ENCODE measurements at places on chromosomes 13 and 19. TPM values are rescaled to one million over a fixed set of nuclear protein-coding genes. Genes with fewer than 3 reads are reported as not detected.
A peak's percentile ranks its signal among the peaks of the same experiment; 100 is the strongest.

GRCh38 chr19:49679771-49680413 is 2.8 kb downstream of the PRMT1 start:
- DNase-seq: no peak

- DNase-seq: peak; percentile 72
Observed at GRCh38 chr19:639253-640160, at the start of gene FGF22. Gene FGF22 (plus strand): TSS chr19:639879. CDS start chr19:639926, 47 bp downstream.

- peak; percentile 59 for DNase-seq
Observed at GRCh38 chr13:110575322-110576069, 14.0 kb upstream of the RAB20 start.

GRCh38 chr13:69935043-69935442 is 172.6 kb upstream of the ATXN8OS start:
- no peak for DNase-seq

DNA sequence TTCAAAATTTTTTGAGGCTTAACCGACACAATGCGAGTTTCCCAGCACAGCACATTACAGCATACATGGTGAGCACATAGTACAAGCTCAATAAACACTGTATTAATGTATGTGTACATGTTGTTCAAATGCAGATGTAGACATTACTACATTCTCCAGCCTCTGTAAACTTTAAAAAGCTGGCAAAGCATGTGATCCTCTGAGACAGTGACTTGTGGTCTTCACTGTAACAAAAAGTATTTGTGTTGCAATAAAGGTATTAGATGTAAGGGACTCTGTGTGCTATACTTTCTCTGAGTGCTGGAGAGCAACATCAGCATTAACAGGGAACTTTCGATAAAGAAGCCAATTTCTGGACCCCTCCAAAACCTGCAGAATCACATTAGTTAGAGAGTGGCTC is 46.4 kb upstream of the ZNF254 start:
- no peak for DNase-seq

GRCh38 chr13:28394422-28394821 is 100.5 kb downstream of the FLT1 start:
- no peak for DNase-seq

DNA sequence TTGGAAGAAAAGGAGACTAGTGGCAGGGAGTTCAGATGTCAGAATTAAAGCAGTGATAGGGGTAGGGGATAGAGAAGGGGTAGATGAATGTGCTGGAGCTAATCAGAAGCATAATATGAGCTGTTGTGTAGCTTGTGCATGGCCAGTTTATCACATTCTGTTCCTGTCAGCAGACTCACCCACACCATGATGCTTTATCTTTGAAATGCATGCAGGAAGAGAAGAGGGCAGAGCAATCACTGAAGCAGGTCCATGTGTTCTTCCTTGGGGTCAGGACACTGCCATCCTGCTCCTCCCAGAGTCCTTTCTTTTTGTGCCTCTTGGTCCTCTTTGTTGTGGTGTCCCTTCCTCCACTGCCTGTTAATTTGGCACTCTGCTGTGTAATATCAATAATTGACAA is 5.8 kb downstream of the CHAMP1 start:
- no peak for DNase-seq

DNA sequence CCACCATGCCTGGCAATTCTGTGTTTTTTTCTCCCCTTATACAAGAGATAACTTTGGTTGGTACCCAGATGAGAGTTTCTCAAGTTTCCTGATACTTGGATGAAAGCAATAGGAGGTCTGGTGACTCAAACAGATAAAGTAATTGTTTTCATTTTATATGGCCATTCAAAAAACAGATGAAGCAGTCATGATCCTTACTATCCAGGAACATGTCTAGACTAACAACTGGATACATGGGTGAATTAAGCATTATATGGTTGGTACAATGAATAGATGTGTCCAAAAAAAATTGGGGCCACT is 8.5 kb downstream of the ZNF430 start:
- DNase-seq: peak; percentile 12

DNA sequence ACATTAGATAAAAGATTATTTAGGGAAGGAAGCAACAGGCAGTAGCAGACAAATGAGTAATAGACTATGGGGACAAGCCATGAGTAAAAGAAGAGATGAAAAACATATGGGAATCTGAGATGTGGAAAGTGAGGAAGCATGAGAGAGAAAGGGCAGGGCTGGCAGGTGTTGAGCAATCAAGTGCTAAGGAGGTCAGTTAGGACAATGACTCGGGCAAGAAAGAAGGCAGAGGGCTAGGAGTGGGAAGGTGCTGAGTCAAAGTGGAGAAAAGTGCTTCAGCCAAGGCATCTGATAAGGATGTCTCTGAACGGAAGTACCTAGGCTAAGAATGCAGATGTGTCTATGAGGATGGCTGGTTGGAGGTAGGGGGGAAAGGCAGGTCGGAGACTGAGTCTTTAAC is 291.9 kb upstream of the HTR2A start:
- DNase-seq: peak; percentile 48

DNA sequence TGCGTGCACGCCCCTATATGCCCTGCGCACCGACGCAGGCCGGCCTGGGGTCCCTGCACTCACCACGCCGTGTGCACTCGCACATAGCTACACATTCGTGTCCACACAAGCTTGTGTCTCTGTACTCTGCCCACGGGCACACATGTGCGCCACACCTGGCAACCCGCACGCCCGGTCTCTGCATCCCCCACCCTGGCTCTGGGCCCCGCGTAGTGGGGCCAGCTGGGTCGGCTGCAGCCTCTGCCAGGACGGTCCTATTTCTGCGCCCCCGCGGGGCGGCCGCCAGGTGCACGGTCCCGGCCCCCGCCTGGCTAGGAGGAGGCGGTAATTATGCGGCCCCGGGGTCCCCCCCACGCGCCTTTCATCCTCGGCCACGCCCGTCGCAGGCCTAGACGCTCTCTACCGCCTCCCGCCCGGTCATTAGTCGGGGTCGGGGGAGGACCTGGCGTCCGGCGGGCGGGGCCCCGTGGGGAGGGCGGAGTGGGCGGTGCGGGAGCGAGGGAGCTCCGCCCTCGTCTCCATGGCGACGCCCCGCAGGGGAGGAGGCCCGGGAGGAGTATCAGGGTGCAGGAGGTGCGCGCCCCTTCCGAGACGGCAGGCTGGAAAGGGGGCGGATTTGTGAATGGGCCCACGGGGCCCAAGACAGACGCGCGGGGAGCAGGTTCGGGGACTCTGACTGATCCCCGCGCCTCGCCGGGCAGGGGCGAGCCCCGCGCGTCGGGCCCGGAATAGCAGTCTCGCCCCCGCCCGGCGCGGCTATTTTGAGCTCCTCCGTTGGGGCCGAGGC is 2.8 kb upstream of the CIRBP start:
- DNase-seq: peak; percentile 80

DNA sequence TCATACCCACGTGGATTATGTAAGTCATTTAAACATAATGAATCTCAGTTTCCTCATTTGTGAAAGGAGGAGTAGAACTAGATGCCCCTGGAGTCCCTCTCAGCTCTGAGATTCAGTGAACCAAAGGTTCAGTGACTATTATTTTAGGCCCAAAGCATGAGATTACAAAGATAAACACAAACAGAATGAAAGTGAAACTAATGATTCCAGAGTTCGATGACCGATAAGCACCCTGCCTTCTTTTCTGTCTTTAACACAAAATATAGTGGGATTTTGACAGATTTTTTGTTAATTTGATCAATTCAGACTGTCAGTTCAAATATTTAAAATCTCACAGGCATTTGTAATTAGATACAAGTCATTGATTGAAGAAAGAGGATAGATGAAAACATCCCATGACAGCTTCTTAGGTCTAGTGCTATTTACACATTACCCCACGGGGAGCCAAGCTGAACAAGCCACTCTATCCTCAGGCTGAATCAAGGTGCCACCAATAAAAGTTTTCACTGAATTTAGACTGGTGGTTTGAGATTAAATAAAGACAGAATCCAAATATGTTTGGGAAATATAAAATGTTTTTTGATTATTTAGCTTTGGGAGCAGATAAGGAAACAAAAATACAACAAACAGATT is 64.6 kb upstream of the RAP2A start:
- DNase-seq: no peak

- DNase-seq: no peak
Observed at GRCh38 chr13:34808649-34809048, 133.4 kb upstream of the NBEA start.

DNA sequence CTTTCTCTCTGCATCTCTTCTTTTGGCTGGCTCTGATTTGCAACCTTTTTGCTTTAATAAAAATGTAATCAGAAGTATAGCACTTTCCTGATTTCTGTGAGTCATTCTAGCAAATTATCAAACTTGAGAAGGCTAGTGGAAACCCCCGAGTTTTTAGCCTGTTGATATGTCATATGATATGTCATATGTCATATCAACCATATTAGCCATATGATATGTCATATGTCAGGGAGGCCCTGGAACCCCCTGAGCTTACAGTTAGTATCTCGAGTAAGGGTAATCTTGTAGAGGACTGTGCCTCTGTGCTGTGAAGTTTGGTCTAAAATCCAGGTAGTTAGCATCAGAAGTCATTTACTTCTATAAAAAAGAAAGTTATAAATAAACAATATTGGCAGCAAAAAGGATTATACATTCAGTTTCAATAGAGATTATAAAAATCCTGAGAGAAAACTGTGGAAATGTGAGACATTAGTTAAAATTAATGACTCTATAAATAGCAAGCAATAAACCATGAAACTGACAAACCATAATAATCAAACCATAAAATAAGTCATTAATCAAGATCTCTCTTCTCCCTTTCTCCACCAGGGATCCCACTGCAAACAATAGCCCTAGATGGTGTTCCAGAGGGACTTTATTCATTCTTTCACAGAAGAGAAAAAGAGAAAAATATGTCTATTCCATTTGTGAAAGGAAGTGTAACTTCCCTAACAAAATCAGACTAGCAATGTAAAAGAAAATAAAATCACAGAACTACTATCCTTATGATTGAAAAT is 167.4 kb downstream of the NALCN start:
- DNase-seq: no peak

- no peak for DNase-seq
Observed at GRCh38 chr19:47494211-47494547, 10.2 kb upstream of the KPTN start.

DNA sequence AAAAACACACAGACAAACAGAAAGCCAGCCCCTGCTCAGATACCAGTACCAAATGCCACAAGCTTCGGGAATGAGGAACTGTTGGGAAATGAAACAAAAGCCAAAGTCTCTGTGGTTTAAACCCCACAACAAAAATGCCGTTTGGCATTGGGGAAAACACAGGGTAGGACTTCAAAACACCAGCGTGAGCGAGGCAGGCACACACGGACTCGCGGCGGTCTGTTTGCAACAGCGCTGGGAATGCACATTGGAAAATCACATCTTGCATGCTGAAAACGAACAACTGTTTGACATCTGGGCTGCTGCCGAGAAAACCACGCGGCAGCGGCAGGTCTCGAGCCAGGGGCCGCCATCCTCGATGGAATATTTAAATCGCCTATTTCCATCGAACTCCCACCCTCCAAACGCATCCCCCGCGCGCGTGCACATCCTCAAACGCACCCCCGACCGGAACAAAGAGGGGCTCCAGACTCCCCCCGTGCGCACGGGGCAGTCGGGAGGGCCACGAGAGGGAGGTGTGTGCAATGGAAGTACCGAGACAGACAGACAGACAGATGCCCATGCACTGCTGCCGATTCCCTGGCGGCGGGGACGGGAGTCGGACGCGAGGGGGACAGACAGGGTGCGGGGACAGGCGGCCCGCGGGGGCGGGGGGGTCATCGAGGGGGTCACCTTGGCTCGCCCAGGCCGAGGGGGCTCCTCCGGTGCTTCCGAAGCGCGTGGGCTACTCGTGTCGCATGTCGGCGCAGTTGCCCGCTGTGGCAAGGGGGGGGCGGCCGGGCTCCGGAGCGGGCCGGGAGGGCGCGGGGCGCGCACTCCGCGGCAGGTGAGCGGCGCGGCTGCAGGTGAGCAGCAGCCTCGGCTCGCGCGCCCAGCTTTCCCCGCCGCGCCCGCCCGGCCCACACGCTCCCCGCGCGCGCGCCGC is at the start of gene GPR12:
GPR12 (minus strand) TSS at position 880 of the 925 bp plus-strand sequence. CDS start 959 bp downstream, outside the sequence.
- peak; percentile 11 for DNase-seq

DNA sequence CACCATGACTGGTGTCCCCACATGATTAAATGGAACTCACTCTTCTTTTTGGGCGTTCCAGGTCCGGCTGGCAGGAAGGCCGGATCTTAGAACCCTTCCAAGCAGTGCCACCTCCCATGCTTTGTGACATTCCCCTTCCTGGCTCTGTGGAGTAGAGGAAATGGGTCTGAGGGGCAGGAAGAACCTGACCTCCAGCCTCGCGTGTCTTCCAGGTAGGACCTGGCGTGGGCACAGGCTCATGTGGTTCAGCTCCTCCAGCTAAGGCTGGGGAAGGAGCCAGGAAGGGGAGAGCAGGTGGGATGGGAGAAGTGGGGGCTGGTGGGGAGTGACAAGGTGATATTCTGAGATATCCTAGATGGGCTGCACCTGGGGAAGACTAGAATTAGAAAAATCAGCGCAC is 2.1 kb downstream of the TMEM255B start:
- no peak for DNase-seq

- no peak for DNase-seq
Observed at GRCh38 chr13:84774111-84774510, 891.8 kb upstream of the SLITRK1 start.

DNA sequence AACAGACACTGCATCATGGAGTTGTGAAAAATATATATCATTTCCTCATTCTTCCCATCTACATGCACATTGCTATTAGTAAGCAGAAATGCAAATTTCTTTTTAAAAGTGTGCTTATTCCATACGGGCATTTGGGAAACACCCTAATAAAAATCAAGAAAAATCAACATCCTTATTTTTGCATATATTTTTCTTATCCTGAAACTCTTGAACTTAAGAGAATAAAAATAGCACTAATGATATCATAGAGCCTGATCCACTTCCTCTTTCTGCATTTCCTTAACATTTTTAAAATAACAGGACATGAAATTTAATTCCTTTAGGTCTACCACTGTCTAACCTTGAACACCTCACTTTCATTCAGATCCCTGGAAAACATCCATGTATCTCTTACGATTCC is 123.3 kb downstream of the VWA8 start:
- peak; percentile 39 for DNase-seq

- DNase-seq: peak; percentile 59
Observed at GRCh38 chr13:112619730-112620631, 32.0 kb upstream of the TUBGCP3 start.

- DNase-seq: peak; percentile 52
Observed at GRCh38 chr13:66430269-66430668, 799.9 kb downstream of the PCDH9 start.

DNA sequence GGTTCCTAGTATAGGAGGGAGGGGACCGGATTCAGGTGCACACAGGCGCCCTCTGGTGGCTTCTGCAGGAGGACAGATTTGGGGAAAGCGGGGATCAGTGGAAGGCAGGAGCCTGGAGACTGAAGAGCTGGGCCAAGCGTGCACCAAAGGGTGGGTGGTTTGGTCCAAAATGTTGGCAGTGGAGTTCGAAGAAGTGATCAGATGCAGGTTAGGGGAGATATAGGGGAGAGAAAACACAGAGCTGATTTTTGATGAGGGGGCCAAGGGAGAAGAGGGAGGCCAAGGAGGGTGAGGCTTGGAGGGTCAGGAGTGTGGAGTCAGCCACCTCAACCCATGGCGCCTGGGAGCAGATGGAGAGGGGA is 6.8 kb upstream of the CARM1 start:
- peak; percentile 79 for DNase-seq

GRCh38 chr19:2333027-2333806 is 4.7 kb downstream of the SPPL2B start:
- no peak for DNase-seq

Gene TNNT1
- total RNA-seq: 7.4 TPM

Gene CD33
- total RNA-seq: not detected

Gene MYO1F
- 0.17 TPM for total RNA-seq

Gene ADAMTSL5
- total RNA-seq: 1.5 TPM

Gene CLEC17A
- total RNA-seq: not detected

Gene MTUS2
- not detected for total RNA-seq

Gene TPTE2
- total RNA-seq: not detected

Gene ERICH4
- not detected for total RNA-seq

Gene SERP2
- 9.2 TPM for total RNA-seq

Gene SPACA4
- not detected for total RNA-seq
